ENCODE measurements at places on chromosomes 1 and 21.

GRCh38 chr1:116408193-116408592 is 35.1 kb downstream of the ATP1A1 start:
- DNase-seq, result no peak

DNA sequence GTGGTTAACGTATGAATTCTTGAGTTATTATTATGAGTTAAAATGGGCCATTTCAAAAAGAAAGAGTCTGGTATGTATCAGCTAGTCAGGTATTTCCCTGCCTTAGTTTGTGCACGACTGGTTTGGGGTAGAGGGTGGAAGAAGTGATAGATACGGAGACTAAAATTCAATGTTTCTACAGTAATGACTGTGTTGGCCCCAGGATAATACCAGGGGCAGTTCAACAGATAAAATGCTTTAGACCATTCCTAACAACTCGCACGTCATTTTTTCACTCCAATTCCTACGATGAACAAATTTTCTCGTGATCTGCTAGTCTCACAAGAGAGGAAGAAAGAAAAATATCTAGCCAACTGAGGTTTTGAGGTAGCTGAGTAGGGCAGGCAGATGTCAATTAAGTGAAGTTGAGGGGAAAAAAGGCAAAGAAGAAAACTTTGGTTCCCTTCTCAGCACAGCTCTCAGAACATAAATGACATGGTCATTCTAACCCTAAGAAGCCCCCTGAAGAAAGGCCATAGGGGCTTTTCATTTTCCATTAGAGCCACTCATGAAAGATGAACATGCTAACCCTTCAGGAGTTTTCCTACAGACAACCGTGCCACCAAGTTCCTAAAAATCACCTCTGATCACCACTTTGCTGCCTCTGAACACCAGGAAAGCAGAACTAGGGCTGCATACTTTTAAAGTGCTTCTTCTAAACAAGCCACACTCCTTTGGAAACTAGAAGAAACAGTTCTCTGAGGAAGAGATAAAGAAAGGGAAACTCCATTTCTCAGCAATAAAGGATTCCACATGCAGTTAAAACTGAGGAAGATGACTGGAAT is 5.6 kb downstream of the MCOLN2 start:
- no peak for DNase-seq

GRCh38 chr1:61844006-61844405 is 101.7 kb downstream of the PATJ start:
- DNase-seq, result no peak

- no peak for DNase-seq
Observed at GRCh38 chr1:151822404-151822803, 9.2 kb downstream of the RORC start.

GRCh38 chr1:212207822-212208520 is 77.2 kb upstream of the PPP2R5A start:
- DNase-seq, result no peak

GRCh38 chr1:48793863-48794262 is 17.2 kb upstream of the BEND5 start:
- DNase-seq, result no peak

- DNase-seq, result no peak
Observed at GRCh38 chr1:41557751-41558455, 73.4 kb upstream of the EDN2 start.

DNA sequence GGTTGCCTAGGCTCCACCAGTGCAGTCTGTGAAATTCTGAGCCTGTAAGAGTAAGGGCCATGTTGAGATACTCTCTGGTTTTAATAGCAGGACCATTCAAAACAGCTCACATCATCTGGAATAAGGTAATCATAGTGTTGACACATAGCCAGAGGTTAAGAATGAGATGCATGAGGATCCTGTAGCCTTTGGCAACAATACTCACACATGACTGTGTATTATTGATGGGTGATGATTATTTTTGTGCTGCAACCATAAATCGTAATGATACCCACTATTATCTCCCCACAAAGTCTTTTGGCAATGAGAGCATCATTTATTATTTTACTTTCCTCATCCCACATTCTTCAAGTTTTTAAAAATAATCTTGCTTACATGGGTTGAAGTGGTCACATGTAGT is 35.5 kb downstream of the KCNK2 start:
- no peak for DNase-seq

- DNase-seq, result no peak
Observed at GRCh38 chr1:213987927-213988506, at the start of gene PROX1. TSS of gene PROX1 (plus strand) at chr1:213987973. CDS start at chr1:213996536, 8,563 bp downstream.

DNA sequence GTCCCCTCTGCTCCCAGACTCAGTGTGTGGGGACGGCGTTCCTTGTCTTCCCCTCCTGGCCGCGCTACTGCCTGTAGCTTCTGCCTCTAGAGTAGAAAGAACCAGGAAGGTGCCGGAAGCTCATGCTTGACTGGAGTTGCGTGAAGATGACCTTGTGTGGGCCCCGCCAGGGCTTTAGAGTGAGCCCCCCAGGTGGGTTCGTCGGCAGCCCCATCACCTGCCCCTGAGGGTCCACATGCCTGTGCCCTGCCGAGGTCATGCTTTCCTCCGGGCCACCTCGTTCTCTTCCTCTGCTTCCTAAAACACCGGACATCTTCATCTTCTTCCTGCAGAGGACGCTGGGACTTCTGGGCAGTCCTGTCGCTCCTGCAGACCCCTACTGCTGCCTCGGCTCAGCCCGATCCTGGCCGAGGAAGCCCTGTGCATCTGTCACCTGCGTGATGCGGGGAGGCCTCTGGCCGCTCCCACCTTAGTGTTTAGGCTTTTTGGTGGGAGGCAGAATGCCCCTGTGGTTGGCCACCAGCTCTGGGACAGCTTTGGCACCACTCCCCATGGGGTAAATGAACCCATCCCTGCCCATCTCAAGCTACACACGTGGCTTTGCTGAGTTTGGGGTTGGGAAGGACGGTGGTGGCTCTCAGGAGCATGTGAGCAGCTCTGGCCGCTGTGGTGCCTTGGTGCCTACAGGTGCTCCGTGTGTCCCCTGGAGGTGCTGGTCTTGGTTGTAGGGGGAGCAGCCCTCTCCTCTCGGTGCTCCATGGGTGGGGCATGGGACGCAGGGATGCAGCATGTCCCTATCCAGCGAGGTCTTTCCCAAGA is 12.3 kb downstream of the OBSCN start:
- DNase-seq, result no peak

GRCh38 chr1:118649369-118650106 is 338.6 kb downstream of the TBX15 start:
- no peak for DNase-seq

GRCh38 chr1:220877377-220878095 is 1.7 kb upstream of the HLX start:
- no peak for DNase-seq

DNA sequence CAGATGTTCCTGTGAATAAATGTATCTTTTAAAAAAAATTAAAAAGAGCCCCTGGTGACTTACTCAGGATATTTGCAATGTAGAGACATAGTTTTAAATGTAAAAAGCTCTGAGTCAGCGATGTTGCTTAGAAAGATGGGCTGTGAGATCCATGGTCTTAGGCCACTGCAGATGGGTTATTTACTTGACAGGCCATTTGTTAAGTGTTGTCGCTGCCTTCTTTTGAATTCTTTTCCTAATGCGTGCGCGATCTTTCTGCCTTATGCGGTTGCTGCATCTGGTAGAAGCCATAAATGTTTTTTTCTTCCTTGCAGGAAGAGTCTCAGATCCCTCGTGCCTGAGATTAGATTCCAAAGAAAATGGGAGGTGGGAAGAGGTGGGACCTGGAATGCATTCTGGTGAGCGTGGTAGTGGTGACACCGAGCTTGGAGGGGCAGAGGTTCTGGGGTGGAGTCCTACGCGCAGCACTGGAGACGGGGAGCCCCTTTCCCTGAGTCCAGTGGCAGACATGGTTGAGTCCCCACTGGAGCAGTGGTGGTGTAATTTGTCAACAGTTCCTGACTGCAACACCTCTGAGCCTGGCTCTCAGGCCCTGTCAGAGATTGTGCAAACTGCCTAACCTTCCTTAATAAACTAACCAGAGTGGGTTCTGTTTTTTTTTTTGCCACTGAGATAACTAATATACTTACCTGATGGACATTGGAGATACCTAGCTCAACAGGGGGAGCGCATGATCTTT is 197.2 kb downstream of the HHAT start:
- no peak for DNase-seq

- no peak for DNase-seq
Observed at GRCh38 chr1:71944006-71944405, 338.3 kb downstream of the NEGR1 start.

DNA sequence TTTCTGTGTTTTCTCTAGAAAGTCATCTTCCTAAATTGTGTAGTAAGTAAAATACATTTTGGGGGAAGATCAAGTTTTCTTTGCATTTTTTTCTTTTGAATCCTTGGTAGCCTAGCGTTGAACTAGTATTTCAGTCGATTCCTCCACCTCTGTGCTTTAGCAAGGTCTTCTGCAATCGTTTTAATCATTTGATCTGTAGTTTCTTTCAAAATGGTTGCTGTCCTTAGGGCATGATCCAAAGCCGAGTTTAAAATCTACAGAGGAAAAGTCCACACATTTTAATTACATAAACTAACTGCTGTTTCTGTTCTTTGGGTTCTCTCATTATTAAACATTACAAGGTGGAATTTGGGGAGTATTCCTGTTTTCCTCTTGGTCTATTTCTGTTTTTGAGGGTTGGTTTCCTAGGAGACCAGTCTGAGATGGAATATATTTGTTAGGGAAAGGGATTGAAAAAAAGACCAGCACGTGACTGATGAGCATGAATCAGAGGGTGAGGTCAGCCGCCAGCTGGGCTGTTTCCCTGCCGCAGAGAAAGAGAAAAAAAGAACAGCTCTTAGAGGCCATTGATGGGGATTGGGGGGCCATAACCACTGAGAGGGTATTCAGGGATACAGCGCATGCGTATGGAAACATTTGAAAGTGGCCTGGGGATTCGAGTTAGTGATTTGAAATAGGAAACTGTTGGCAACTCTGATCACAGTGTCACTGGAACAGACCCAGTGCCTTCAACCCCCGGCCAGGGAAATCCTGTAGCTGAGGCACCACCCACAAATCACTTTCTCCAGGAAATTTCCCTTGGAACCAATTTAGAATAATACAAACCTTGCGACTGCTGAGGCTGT is 40.6 kb downstream of the AKNAD1 start:
- DNase-seq, result no peak
